ENCODE measurements at places on chromosomes 3 and 15. TPM values are rescaled to one million over a fixed set of nuclear protein-coding genes. Genes with fewer than 3 reads are reported as not detected.

The HRG gene
- total RNA-seq = 0.25 TPM

The TMEM44 gene
- 11.0 TPM for total RNA-seq

The PBRM1 gene
- total RNA-seq = 64.6 TPM

The ECE2 gene
- 1.7 TPM for total RNA-seq

The TRIM42 gene
- total RNA-seq = not detected

The NANOGP8 gene
- total RNA-seq = not detected

The P2RY1 gene
- total RNA-seq = 17.9 TPM
